ENCODE measurements at places on chromosomes 1 and 21.

DNA sequence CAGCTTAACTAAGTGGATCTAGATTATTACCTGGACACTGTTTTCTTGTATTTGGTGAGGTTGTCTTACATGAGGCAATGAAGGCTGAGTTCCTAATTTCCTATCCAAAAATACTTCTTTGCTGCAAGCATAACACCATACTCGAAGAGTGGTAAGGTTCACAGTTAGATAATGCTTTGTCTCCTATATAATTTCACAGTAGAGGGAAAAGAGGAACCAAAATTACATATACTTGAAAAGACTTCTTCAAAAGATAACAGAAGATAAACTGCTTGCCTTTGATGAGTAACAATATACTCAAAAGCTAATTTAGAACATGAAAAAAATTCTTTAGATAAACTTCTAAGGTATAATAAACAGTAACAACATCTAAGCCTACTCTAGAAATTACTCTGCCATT, 20.4 kb downstream of the USP33 start:
- DNase-seq = no peak

DNA sequence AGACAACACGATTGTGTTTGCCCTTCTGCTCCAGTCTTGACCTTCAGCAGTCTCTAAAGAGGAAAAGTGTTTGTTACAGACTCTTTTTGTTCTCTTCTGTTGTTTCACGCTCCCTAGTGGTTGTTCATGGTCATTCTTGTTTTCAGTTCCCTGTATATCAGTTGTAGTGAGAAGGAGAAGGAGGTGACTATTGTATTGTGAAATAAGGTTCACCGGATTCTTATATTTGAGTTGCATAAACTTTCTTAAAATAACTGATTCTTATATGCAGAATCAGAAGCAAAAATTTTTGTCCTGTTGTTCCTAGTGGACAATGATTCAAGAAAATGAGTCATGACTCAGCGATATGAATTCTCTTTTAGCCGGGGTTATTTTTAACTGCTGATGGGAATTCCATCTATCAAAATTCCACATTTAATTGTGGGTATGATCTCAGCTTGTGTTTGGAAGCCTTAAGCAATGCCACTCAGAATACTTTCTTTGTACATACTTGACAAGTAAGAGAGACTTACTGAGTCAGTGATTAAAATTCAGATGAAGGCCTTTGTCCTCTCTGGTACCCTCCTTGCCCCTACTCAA, 152.2 kb downstream of the CLEC20A start:
- DNase-seq = no peak

- no peak for DNase-seq
Measured at GRCh38 chr1:161843156-161843555, 77.0 kb downstream of the ATF6 start.

- DNase-seq = no peak
Measured at GRCh38 chr1:185281245-185281644, 35.8 kb downstream of the IVNS1ABP start.

- DNase-seq = peak; percentile 74
Measured at GRCh38 chr1:27111626-27112573, 43.0 kb downstream of the SLC9A1 start.

DNA sequence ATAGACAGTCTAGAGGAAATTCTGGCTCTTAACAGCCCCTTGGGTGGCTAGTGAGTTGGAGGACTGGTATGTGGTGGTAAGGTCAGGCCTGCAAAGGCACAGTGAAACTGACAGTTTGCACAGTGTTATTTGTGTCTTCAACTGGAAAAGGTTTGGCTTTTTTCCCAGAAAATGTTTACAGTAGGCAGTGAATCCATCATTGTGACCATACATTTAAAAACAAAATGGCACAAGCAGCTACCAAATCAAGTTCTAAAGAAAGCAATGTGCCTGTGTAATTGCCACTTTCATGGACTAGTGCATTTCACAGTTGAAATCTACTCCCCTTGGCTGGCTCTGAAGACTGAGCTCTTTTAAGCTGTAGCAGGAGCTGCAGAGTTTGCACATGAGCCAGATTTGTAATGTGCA, 24.8 kb downstream of the ATPAF1 start:
- no peak for DNase-seq

- DNase-seq = no peak
Measured at GRCh38 chr1:95369985-95370690, 136.1 kb downstream of the RWDD3 start.

- DNase-seq = no peak
Measured at GRCh38 chr1:3714814-3715213, 37.4 kb upstream of the CCDC27 start.

DNA sequence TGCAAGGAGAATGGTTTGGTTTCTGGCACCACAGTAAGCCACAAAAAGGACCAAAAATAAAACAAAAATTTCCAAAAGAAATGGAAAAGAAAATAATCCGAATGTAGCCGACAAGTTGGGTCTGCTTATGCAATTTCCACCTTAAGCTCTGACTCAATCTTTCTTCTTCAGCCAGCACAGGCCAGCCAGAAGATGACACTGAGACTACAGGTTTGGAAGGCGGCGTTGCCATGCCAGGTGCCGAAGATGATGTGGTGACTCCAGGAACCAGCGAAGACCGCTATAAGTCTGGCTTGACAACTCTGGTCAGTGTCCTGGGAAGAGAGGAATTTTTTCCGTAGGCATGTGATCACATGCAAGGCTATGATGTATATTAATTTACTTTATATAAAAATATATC, 23.4 kb downstream of the PDPN start:
- no peak for DNase-seq

DNA sequence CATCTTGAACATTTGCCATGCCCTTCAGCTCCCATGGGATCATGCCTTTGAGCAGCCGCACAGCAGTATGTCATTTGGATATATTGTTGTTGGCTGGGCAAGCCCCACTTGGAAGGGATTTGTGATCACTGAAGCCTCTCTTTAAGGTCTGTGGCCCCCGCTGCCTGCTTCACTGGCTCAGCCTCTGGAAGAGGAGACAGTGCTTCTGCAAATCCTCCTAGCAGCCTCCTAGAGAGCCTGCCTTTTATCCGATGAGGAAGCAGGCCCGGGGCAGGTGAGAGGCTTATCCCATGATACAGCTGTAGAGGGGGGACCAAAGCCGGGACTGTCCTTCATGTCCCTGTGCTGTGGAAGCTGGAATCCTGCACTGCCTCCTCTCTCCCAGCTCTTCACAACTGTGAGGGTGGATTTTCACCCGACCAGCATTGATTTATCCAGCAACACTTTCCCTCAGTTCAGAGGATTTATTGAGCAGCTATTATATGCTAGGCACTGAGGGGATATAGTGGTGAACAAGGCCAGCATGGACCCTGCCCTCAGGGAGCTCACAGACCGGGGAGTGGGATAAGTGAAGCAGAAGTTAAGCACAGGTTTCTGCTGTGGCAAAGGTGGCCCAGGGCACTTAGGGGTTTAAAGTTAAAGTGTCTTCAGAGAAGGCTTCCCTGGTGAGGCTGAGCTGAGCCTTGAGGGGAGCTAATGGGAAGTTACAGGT, 3.9 kb downstream of the TMEM61 start:
- DNase-seq = no peak

DNA sequence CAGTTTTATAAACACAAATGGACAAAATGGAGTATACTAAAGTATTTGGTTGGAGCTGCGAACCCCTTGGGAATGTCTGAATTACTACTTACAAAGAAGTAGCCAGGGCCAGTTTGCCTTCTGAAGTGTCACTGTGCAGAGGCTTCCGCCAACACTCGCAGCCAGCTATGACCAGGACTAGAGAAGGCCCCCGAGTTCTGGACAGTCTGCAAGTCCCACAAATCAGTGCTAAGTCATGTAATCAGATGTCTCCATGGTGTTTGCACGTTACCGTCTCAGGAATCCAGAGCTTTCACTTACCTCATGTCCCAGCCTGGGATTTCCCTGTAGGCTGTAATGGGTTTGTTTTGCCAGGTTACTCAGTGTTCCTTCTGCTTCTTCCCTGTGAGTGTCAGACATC, 106.6 kb upstream of the SPAG17 start:
- no peak for DNase-seq

DNA sequence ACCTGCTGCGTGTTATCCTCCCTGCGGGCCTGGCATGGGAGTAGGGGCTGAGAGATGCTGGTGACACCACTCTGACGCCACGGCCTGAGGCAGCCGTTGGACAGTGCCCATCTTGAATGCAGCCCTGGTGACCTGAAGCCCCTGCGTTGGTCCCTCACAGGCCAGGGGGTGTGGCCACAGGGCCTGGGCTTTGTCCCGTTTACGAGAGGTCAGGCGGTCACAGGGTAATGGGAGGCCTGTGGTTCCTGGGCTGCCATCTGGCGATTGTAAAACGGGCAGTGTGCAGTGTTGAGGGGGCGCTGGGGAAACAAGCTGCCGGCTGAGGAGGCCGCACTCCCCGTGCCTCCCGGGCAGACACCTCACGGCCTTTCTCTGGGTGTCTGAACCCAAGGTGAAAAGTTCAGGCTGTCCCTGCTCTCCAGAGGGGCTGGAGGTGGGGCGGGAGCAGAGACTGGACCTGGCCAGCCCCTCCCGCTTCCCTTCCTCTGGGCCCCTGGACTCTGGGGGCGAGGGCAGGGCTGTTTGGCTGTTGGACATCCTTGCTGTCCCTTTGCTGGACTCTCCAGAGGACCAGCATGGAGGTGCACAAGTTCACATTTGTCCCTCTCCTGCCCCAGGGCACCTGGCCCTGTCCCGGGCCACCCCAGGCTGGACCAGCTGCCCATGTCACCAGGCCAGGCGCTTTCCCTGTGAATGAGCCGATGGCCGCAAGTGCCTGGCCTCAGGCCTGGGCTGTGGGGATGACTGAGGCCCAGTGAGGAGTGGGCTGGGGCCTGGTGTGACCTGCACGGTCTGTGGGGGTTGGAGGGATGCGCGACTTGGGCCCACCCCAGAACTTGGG, 42.4 kb downstream of the SKI start:
- no peak for DNase-seq

GRCh38 chr1:9900142-9901043, 9.7 kb downstream of the CTNNBIP1 start:
- no peak for DNase-seq

- peak; percentile 31 for DNase-seq
Measured at GRCh38 chr1:221740993-221741702, 741 bp downstream of the DUSP10 start.

- no peak for DNase-seq
Measured at GRCh38 chr1:201192261-201192788, 1.7 kb downstream of the IGFN1 start.

- DNase-seq = no peak
Measured at GRCh38 chr1:38088791-38089190, 42.2 kb upstream of the POU3F1 start.

GRCh38 chr21:27024301-27024700, 57.4 kb upstream of the ADAMTS5 start:
- DNase-seq = no peak

- no peak for DNase-seq
Measured at GRCh38 chr1:44208226-44208625, 5.0 kb upstream of the DMAP1 start.

- no peak for DNase-seq
Measured at GRCh38 chr1:204307334-204307883, 52.3 kb downstream of the PLEKHA6 start.

- peak; percentile 80 for DNase-seq
Measured at GRCh38 chr1:157156058-157156541, 17.9 kb upstream of the ETV3 start.

GRCh38 chr21:43640400-43640799, 18.9 kb downstream of the HSF2BP start:
- no peak for DNase-seq

DNA sequence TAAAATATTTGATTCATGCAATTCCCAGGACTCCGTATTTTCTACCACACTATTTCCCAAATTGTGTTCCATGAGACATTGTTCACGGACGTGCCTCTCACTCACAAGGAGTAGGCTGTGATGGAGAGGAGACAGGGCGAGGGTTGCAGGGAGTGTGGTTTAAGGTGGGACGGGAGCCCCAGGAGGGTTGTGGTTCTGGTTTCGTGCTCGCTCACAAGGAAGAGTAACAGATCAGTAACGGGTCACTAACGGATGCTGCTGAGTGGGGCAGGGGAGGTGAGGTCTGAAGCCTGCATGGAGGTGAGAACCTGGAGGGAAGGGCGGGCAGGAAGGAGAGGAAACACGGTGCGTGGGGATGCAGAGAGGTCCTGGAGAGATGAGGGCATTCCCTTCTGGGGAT, 28.8 kb downstream of the TFF3 start:
- DNase-seq = no peak

GRCh38 chr1:150352866-150353265, 11.1 kb upstream of the RPRD2 start:
- DNase-seq = no peak

GRCh38 chr1:175158170-175158591, 34.4 kb downstream of the KIAA0040 start:
- peak; percentile 21 for DNase-seq

- DNase-seq = no peak
Measured at GRCh38 chr1:230159580-230159979, 92.5 kb downstream of the GALNT2 start.

GRCh38 chr1:210072129-210072528, 134.1 kb downstream of the SYT14 start:
- DNase-seq = no peak

GRCh38 chr21:24011087-24011486, 1596.2 kb downstream of the MRPL39 start:
- no peak for DNase-seq

DNA sequence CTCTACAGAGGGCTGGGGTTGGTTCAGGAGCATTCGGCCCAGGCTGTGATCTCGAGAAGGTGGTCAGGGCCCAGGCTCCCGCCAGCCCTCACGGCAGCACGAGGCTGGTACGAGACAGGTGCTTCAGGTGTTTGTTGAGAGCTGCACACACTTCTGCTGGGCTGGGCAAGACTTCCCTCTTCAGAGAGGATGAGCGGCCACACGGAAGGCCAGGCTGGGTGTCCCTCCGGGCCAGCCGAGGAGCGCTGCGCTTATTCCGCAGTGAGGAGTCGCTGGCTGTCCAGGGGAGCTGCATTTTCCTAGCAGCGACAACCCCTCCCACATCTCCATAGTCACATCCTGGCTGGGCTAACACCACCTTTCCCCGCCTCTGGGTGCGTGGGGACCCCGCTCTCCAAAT, 50.5 kb downstream of the PDE9A start:
- no peak for DNase-seq

DNA sequence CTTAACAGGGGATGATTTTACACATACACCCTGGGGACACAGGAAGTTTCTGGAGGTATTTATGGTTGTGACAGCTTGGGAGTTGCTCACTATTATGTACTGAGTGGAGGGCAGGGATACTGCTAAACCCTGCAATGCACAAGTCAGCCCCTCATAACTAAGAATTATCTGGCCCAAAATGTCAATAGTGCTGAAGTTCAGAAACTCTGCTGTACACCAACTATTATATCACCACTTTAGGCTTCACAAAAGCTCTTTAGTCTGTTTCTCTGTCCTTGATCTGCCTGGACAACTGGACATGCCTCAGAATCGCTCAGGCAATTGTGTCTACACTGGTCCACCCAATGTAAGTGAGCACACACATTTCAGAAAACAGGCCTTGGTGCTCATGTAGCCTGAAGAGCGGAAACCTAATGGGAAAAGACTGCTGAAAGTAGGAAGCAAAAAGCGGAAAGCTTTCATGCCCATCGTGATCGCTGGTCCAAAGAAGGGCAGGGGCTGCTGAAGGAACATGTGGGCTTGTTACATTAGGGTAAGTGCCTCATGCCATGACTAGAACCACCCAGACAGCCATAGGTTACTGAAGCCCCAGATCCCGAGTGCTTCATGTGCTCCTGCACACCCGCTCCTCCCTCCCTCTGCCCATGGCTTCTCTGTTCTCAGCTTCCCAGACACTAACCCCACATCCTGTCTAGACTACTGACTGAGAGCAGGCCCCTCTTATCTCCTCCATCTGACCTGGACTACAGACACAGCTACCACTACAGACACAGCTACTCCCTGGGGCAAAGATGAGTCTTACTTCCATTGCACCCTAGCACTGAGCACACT, 73.5 kb downstream of the LRIG2 start:
- DNase-seq = no peak
